Activated naive CD8-positive, alpha-beta T cell treated with anti-CD3 and anti-CD28 coated beads, Interleukin-2, amount 50 U/mL, for 16 hours (primary cell): ENCODE measurements at places on chromosomes 5 and 9.

- no peak for DNase-seq
These were observed 168.5 kb downstream of the GAS1 start for GRCh38 chr9:86778761-86779160.

DNA sequence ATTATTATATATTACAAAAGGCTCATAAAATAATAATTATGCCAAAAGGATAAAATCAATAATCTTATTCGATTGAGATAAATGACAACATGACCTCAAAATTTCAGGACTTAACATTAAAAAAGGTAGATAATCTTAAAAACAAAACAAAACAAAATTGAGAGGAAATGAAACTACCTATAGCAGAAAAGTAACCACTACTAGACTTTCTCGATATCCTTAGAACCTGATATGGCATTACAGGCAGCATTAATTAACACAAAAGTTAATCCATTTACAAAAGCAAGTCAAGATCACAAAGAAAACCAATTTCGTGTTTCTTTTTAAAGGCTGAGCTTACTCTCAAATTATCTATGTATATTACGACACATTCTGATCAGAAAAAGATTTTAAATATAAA, 29.9 kb downstream of the TMEM161B start:
- no peak for DNase-seq

- no peak for DNase-seq
These were observed 223.6 kb upstream of the KIF2A start for GRCh38 chr5:62082370-62082801.

GRCh38 chr5:116457062-116457461, 117.6 kb downstream of the SEMA6A start:
- no peak for DNase-seq

- no peak for DNase-seq
These were observed 29.2 kb downstream of the NR2F1 start for GRCh38 chr5:93611976-93612854.

GRCh38 chr9:4922101-4922500, 63.0 kb upstream of the JAK2 start:
- DNase-seq: no peak

GRCh38 chr5:66976108-66976507, 220.5 kb downstream of the CD180 start:
- no peak for DNase-seq

DNA sequence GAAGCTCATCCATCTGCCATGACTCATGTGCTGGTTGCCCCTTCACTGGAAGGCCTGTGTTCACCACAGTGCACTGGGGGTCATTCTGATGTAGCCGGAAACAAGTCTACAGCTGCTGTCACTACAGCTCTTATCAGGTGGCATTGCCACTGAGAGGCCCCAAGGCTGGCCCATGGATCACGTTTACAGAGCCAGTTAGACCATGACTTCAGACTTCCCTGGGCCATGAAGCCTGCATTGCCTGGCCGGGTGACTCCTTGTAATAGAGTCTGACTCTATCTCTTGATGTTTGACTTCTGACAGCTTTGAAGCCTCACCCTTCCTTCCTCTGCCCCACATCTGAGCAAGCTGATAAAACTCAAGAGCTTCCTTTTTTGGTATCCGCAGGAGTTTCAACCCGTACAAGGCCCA, 473.5 kb upstream of the DAP start:
- DNase-seq: no peak

DNA sequence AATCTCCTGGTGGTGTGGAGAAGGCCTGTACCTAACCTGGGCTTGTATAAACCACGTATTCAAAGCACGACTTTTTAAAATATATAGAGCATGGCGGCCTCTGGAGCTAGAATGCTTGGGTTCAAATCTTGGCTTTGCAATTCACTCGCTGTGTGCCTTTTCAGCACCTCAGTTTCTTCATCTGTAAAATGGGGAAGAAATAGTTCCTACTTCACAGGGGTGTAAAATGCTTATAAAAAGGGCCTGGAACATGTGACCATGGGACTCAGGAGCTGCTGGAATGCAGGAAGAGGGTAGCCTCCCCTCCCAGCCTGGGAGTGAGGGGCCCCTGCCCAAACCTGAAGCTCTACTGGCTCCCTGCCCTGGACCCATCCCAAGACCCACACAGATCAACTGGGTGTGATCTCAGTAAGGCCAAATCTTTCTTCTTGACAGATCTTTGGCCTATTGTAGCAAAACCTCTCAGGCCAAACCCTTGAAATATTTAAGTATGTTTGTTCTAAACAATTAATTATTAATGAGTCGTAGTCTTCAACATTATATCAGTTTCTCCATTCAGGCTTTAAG, 269.0 kb downstream of the ZSWIM6 start:
- DNase-seq: no peak
